Activated CD8-positive, alpha-beta memory T cell treated with anti-CD3 and anti-CD28 coated beads for 1 hour (primary cell): ENCODE measurements at places on chromosomes 6 and 20.

DNA sequence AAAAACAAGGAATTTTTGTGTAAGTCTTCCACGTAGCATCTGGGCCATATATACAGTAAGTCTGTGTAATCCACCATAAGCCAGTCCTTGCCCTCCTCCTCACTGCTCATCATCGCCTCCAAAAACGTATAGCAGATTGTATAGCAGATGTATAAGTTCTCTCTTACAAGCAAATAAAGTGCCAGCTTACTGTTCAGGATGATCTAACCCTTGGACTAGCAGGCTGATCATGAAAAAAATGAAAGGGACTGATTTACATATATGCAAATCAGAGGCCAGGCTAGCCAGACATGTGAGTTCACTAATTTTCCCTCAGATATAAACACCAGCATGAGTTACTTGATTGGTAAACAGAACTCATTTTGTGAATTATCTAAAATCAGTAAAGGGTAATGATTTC, 171.5 kb downstream of the LY86 start:
- DNase-seq = no peak

- no peak for DNase-seq
Measured at GRCh38 chr6:151004383-151005024, 139.0 kb downstream of the MTHFD1L start.

GRCh38 chr6:13814938-13815575, 700 bp upstream of the MCUR1 start:
- no peak for DNase-seq

- no peak for DNase-seq
Measured at GRCh38 chr6:6503191-6503590, 85.3 kb upstream of the LY86 start.

GRCh38 chr20:64084685-64085152, 521 bp upstream of the LKAAEAR1 start:
- DNase-seq = no peak

DNA sequence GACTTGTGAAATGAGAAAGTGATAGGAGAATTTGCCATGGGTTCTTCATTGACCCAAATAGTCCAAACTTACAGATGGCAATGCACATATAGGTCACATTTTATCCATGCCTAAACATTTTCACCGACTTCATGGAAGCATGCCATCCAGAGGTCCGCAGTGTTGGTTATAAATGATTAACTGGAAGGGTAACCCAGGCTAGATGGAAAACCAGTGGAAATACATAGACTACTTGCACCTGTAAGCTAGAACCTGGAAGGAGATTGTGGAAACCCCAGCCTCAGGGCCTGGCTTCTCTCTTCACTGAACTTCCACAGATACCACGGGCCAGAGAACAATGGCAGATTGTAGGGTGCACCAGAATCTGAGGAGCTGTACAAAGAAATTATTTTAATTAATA, 103.8 kb upstream of the SYNDIG1 start:
- no peak for DNase-seq

DNA sequence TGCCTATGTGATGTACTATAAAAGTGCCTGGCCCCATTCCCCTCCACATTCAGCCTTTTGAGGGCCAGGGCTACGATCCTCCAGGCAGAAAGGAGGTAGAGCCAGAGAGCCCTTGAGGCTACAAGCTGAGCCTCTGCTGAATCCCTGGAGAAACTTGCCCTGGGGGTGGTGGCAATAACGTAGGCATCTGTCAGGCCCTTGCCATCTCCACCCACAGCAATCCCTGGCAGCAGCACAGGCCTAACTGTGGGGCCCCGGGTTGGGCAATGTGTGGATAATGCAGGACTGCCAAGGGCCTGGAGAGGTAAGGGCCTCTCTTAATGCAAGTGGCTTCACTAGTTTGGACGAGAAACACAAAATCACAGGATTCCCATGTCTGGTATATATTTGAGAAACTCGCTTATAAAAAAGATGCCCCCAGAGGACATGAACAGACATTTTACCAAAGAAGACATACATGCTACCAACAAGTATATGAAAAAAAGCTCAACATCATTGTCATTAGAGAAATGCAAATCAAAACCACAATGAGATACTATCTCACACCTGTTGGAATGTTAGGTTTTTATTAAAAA, 99.0 kb downstream of the QRSL1 start:
- DNase-seq = no peak
